Myocyte (in vitro differentiated cells): ENCODE measurements at places on chromosomes 16 and 17.

- DNase-seq, result no peak
These were observed 15.3 kb downstream of the TMEM98 start for GRCh38 chr17:32943206-32943605.

GRCh38 chr16:57694725-57695679 is at the start of gene DRC7:
Gene DRC7 (plus strand): TSS chr16:57694806. CDS start chr16:57697950, 3,144 bp downstream.
- peak; percentile 20 for DNase-seq

GRCh38 chr17:54972406-54973138 is 4.0 kb downstream of the STXBP4 start:
- no peak for DNase-seq

- no peak for DNase-seq
These were observed 403 bp downstream of the TEPSIN start for GRCh38 chr17:81238490-81238814.

DNA sequence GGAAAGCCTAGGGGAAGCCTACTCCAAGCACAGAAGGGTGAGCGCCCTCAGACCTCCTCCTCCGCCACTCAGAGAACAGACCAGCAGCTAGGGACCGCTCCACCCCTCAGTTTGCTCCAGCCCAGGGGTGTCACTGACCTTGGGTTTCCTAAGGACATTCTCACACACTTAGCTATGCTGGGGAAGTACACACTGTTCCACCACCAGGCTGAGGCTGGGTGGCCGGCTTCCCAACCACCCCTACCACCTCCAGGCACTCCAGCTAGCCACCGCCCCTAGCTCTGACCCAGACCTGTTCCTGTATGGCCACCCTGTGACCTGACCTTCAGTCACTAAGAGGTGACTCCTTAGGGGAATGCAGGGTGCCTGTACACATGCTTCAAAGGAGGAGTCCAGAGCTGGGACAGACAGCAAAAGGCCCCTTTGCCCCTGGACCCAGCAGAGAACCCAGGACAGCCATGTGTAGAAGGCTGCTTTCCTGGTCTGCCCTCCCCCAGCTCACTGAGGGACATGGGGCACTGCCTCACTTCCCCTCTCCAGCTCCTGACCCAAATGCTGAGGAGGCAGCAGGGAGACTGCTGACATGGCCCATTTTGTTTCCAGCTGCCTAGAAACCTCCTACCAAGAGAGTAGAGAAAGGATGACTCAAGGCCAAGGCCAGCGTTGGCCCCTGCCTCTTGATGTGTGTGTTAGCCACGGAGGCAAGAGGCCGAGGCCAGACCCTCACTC is 6.7 kb downstream of the HSPB9 start:
- no peak for DNase-seq

- DNase-seq, result peak; percentile 44
These were observed 227.6 kb upstream of the ASIC2 start for GRCh38 chr17:33520426-33521330.

DNA sequence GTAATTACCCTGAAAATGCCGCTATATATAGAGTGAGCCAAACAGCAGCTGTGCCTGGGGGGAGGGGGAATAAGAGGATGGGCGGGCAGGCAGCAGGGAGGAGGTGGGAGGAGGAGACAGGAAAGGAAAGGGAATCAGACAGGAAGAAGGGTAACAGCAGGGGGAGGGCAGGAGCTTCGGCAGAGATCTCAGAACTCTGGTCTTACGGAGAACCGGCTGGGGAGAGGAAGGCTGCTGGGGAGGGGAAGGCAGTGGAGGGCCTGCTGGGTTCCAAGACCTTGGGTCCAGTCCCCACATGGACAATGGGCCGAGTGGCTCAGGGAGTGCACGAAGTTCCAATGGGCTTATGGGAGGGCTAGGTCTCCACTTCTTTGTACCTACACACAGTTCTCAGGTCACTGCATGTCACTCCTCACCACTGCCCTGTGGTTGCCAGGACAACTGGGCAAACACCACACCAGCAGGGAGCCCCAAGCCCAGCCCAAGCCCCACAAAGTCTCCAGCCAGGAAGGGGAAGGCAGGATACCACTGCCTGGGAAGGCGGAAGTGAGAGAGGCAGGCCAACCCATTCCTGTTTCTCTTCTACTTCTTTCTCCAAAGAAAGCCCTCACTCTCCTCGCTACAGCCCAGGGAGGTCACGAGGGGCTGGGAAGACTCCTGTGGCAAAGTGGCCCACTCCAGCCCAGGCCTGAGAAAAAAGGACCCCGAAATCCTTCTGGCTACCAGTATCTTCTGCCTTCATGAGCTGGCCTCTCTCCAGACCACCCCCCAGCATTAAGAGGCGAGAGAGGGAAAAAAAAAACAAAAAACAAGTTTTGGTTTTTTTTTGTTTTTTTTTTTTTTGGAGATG is 25.3 kb downstream of the G6PC3 start:
- DNase-seq, result peak; percentile 97

- peak; percentile 90 for DNase-seq
These were observed 59.2 kb downstream of the BANP start for GRCh38 chr16:88010343-88010967.

DNA sequence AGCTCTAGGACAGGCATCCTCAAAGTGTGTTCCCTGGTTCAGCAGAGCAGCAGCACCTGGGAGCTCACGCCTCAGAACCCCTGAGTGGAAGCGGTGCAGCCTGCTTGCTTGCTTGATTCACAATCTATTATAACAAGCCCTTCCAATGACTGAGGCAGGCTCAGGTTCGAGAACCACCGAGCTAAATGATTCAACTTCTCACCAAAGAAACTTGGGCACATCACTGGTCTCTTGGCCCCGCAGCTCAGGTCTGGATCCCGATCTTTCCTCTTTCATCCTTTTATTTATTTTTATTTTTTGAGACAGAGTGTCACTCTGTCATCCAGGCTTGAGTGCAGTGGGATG is 24.5 kb downstream of the CLUH start:
- no peak for DNase-seq

GRCh38 chr16:83899978-83900377 is 1.1 kb downstream of the MLYCD start:
- DNase-seq, result no peak
